Jurkat, Clone E6-1 (cell line): ENCODE measurements at places on chromosomes 3 and 15.

DNA sequence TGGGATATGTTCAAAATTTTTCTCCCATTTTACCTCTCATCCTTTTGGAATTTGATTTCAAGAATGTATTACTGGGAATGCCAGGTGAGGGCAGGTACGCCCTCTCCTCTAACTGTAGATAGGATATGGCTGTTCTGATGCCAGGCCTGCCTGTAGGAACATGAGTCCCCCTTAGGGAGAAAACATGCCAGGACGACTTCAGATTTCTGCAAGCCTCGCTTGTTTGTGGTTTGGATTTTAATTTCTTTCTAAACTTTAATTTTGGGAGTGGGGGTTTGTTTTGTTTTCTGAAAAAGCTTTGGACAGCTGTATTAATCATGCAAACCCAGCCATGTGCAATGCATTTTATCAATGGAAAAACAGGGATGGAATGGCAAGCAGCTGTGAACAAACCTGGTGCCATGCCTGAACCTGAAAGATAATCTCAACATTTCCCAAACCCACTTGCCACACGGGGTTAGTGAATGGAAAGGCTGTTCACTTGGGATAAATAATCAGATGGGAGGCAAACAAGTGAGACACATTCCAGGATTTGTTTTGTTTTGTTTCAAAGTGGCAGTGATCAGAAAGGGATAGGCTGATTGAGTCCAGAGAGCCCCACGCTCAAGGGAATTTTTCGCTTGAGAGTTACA lies 207.6 kb downstream of the GAP43 start:
- no peak for DNase-seq

GRCh38 chr15:68411343-68411675 lies 20.7 kb downstream of the ITGA11 start:
- no peak for DNase-seq

DNA sequence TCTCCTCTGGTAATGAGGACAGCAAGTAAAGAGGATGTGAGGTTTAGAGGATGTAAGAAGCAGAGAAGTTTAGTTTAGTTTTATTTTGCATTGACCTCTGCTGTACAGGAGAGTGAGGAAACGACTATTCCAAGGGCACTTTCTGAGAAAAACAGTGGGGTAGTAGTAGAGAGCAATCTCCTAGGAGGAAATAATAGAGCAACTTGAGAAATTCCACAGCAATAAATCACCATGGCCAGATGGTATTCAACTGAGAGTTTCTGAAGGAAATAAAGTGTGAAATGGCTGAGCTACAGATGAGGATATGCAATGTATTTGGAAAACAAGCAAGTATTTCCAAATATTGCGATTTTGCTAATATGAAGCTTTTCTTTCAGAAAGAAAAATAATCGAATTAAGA lies 118.9 kb downstream of the DPH6 start:
- DNase-seq, result no peak

DNA sequence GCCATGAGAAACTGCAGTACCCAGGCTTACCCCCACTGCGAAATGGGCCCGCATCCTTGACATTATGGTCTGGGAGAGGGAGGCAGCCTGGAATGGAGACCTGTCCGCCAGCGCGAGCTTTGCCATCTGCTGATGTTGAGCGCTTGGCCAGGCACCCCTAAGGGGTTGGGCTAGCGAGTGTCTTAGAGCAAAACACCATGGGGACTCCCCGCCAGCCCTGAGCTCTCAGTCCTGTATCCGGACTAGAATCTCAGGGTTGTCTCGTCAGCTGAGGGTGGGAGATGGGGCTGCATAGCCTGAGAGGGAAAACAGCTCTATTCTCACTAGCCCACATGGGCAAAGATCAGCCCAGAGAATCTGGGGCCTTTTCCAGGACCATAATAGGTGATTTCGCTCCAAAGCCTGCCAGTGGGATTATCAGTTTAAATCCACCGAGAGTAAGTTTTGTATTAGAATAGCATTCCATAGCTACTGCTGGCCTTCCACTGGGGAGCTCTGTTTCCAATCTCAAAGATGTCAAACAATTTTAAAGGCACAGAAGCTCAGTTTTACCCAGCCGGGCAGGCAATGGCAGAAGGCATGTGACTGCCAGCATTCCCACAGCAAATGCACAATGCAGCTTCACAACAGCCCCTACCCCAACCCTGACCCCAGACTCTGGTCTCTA lies 167.5 kb upstream of the TPM1 start:
- DNase-seq, result no peak

- DNase-seq, result no peak
Observed at GRCh38 chr15:101133751-101134261, 118.0 kb downstream of the CHSY1 start.

DNA sequence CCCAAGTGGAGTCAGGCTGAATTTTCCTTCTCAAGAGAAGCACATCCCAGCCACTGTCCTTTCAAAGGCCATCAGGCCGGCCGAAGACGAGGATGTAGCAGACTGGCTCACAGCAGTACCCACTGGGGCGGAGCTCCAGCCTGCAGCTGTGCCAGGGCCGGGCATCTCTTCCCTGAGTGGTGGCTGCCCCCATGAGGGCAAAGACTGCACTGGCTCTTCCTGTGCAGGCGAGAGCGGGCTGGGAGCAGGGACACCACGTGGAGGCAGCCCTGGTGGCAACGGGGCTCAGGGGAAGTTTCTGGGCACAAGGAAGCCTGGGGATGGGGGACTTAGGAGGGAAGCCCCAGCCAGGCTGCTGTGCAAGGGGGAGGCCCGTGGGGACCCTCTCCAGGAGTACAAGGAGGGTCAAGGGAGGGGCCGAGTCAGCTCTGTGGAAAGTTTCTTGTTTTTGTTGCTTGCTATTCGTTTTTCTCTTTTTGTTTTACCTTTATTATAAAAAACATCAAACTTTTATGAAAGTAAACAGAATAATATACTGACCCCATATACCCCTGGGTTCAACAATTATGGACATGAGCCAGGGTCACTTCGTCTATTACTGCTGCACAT lies 66.1 kb downstream of the RPN1 start:
- DNase-seq, result peak; percentile 69
